ENCODE measurements at places on chromosomes 6 and 20. TPM values are rescaled to one million over a fixed set of nuclear protein-coding genes. Genes with fewer than 3 reads are reported as not detected.
A peak's percentile ranks its signal among the peaks of the same experiment; 100 is the strongest.

DNA sequence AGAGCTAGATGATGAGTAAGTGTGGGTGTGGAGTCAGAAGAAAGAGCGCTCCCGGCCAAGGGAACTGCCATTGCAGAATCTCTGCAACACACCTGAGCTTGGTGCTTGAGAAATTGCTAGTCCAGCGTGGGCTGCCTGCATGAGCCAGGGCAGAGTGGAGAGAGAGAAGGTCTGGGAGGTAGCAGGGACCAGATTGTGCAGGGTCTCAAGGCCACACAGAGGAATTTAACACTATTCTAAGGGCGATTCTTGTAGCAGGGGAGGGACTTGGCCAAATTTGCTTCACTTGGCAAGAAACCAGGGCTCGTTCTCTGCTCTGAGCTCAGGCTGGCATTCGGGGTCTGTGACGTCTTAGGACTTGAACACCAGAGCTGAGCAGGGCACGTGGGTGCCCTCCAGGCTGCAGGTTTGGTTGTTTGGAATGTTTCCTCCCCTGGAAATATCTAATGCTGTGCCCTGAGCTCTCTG lies 53.5 kb downstream of the BCAS4 start:
- DNase-seq: no peak

The PPP1R18 gene
- 57.4 TPM for total RNA-seq

- no peak for DNase-seq
Observed at GRCh38 chr6:132100388-132100990, 149.3 kb upstream of the CCN2 start.

GRCh38 chr6:35725081-35725708 lies 11.6 kb upstream of the ARMC12 start:
- DNase-seq: no peak

DNA sequence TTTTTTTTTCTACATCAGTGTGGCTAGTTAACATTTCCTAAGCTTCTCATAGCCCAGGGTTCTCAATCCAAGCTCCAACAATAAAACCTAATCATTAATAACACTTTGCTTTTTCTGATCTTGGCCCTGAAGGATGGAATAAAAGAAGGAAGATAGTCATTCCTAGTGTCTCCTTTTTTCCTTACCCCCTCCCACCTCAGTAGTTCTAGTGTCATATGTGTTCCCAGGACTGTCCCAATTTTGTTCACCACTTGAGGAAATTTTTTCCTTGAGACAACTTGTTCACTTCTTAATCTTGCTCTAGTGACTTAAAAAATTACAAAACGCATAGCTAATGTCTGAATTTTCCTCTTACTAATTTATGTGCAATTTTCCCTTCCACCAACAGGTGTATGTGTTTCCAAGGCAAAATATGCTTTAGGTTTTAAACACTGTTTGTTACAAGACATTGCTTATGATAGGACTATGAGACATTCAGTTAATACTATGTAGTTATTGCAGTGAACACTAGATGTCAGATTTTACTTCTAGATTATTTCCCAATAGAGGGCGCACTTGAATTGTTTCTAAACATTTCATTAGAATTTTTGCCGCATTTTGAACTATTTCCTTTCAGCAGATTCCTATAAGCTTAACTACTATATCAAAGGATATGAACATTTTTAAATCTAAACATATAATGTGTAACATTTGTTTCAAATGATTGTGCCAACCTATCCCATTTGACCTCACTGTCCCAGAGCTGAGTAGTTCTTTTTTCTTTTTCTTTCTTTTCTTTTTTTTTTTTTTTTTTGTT lies 18.5 kb upstream of the C6orf141 start:
- DNase-seq: peak; percentile 35

DNA sequence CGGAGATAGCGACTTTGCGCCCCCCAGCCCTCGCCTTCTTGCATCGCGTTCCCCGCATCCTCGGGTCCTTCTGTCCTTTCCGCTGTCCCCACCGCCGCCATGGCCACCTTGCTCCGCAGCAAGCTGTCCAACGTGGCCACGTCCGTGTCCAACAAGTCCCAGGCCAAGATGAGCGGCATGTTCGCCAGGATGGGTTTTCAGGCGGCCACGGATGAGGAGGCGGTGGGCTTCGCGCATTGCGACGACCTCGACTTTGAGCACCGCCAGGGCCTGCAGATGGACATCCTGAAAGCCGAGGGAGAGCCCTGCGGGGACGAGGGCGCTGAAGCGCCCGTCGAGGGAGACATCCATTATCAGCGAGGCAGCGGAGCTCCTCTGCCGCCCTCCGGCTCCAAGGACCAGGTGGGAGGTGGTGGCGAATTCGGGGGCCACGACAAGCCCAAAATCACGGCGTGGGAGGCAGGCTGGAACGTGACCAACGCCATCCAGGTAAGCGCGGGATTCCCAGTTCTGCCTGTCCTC lies 401 bp downstream of the SLC32A1 start:
- no peak for DNase-seq

GRCh38 chr6:8415913-8416312 lies 19.4 kb downstream of the SLC35B3 start:
- DNase-seq: no peak

The CDSN gene
- not detected for total RNA-seq

GRCh38 chr6:135228486-135228885 lies 47.4 kb downstream of the MYB start:
- no peak for DNase-seq

GRCh38 chr20:1657556-1658334 lies at the start of gene SIRPG:
Gene SIRPG, minus strand, starts transcription at chr20:1657779. Its CDS starts 65 bp downstream, at chr20:1657714.
- no peak for DNase-seq

DNA sequence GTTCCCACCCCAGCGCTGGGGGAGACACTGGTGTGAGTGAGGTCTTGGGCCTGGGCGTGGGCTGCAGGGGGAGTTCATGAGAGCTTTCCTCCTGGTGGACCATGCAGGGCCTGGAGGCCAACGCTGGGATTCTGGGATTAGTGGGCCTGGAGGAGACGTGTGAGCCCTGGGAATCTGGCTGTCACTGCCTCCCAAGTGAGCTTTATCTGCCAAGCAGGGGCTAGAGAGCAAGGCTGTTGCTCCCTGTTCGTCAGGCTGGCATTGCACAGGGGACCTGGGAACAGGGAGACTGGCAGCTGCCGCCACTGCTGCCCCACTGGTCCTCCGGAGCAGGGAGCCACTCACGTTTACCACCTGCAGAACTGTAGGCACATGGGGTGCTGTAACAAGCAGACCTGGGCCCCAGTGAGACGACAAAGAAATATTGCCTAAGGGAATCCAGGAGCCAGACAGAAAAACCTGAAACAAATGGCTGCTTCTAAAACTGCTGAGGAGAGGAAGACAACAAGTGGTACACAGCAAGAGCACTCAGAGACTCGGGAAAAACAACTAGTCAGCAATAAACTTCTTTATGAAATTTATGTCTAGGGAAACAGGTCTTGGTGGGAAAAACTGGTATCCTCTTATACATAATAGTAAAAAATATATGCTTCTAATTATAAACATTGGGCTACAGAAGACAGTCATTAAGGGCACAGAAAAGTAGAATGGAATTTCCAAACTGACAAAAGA lies 45.2 kb downstream of the PPP1R3G start:
- no peak for DNase-seq

The CNR1 gene
- not detected for total RNA-seq

The ULBP1 gene
- total RNA-seq: 0.11 TPM

All from pulmonary artery endothelial cell (primary cell).